ENCODE measurements at places on chromosomes 6 and 20. TPM values are rescaled to one million over a fixed set of nuclear protein-coding genes. Genes with fewer than 3 reads are reported as not detected.

- H3K4me3 ChIP-seq = no peak overlapping the region
- H3K27me3 ChIP-seq = peaks cover 6% of the 10 kb centered on the region
- no peaks in the 10 kb centered on the region for H3K4me1 ChIP-seq
- no peak for DNase-seq
- H3K27ac ChIP-seq = no peak overlapping the region
- H3K36me3 ChIP-seq = no peaks in the 10 kb centered on the region
These were observed 8.8 kb upstream of the THBD start for GRCh38 chr20:23058240-23058639.

Gene ADTRP
- 7.2 TPM for polyA plus RNA-seq

Gene AGER
- polyA plus RNA-seq = 0.25 TPM

Gene EPB41L1
- polyA plus RNA-seq = not detected

DNA sequence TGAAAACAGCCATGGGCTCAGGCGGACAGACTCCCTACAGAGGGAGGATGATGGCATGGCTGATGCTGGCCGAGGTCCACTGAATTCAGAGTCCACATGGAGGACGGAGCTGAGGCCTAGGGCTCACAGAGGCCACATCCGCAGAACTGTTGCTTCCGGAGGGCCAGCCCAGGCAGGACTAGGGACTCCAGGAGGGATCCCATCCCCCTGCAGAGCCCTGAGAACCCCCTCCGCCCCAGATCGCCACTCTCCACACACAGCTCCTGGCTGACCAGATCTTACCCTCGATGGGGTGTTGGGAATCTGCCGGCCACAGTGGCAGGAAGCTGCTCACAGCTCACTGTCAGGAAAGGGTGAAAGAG is 399.2 kb downstream of the TAF4 start:
- H3K27me3 ChIP-seq = peaks cover 4% of the 10 kb centered on the region
- no peaks in the 10 kb centered on the region for H3K36me3 ChIP-seq
- no peaks in the 10 kb centered on the region for H3K4me1 ChIP-seq
- H3K27ac ChIP-seq = no peak overlapping the region
- DNase-seq = no peak

- no peak overlapping the region for H3K27ac ChIP-seq
- H3K27me3 ChIP-seq = no peaks in the 10 kb centered on the region
- H3K4me1 ChIP-seq = peaks cover 3% of the 10 kb centered on the region
- DNase-seq = no peak
- H3K4me3 ChIP-seq = no peak overlapping the region
These were observed 20.3 kb upstream of the RNASET2 start for GRCh38 chr6:166976636-166977035.

- H3K27me3 ChIP-seq = peaks cover 3% of the 10 kb centered on the region
- H3K4me3 ChIP-seq = no peak overlapping the region
- no peak overlapping the region for H3K27ac ChIP-seq
- H3K4me1 ChIP-seq = no peaks in the 10 kb centered on the region
- H3K36me3 ChIP-seq = no peaks in the 10 kb centered on the region
These were observed 63.3 kb upstream of the ZNF133 start for GRCh38 chr20:18224968-18225568.

GRCh38 chr20:13232999-13233398 is 11.9 kb downstream of the ISM1 start:
- H3K27ac ChIP-seq = no peak overlapping the region
- no peak overlapping the region for H3K4me3 ChIP-seq
- H3K4me1 ChIP-seq = peaks cover 25% of the 10 kb centered on the region
- H3K27me3 ChIP-seq = no peaks in the 10 kb centered on the region
- DNase-seq = no peak

DNA sequence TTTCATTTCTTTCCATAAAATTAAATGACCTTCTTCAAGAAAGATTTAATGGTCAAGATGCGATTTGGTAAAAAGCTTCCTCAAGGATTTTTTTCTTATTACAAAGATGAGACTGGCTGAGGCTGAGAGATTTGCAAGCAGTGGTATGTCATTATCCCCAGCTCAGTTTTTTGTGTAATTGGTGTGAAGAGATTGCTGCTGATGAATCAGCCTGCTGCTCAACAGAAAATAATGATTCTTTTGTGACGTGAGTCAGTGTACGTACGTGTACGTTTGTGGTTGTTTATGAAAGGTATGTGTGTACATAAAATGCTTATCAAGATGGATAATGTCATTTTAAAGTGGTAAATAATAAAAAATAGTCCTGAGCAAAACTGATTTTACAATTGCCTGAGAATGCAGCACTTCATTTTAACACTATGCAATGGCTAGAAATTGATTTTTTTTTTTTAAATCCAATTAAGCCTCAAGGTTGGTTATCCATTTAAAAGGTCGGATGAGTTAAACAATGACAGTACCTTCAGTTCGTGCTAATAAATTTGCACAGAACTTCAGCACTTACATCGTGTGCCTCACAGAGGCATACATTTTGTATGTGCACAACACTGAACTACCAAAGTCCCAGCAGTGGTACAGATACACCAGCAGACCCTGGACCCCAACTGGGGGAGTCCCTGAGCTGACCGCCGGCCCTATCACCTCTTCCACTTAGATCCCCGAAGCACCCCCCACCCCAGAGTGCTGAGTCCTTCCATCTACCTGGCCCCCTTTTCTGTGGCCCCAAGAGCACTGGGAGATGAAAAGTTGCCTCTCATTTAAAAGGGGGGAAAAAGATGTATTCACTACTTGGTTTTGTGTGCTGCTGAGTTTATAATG is 9.7 kb upstream of the NPEPL1 start:
- H3K27me3 ChIP-seq = no peaks in the 10 kb centered on the region
- H3K36me3 ChIP-seq = peaks cover 9% of the 10 kb centered on the region
- H3K27ac ChIP-seq = no peak overlapping the region
- H3K4me3 ChIP-seq = no peak overlapping the region
- DNase-seq = no peak
- H3K4me1 ChIP-seq = no peaks in the 10 kb centered on the region

GRCh38 chr6:47890326-47890875 is 108.6 kb downstream of the OPN5 start:
- no peak for DNase-seq
- peaks cover 2% of the 10 kb centered on the region for H3K27me3 ChIP-seq
- H3K27ac ChIP-seq = no peak overlapping the region
- H3K4me3 ChIP-seq = no peak overlapping the region
- H3K36me3 ChIP-seq = peaks cover 1% of the 10 kb centered on the region
- H3K4me1 ChIP-seq = no peaks in the 10 kb centered on the region

Gene HACE1
- polyA plus RNA-seq = 4.5 TPM

- H3K4me3 ChIP-seq = peak overlapping the region; percentile 54
- no peaks in the 10 kb centered on the region for H3K36me3 ChIP-seq
These were observed 779 bp upstream of the KCNG1 start for GRCh38 chr20:51023617-51024155.

Gene ADGRG6
- polyA plus RNA-seq = 0.73 TPM

GRCh38 chr6:116217069-116217468 is 36.8 kb downstream of the TSPYL4 start:
- no peak overlapping the region for H3K4me3 ChIP-seq
- H3K36me3 ChIP-seq = no peaks in the 10 kb centered on the region
- peak overlapping the region; percentile 61 for H3K27ac ChIP-seq
- no peaks in the 10 kb centered on the region for H3K27me3 ChIP-seq
- H3K4me1 ChIP-seq = no peaks in the 10 kb centered on the region

DNA sequence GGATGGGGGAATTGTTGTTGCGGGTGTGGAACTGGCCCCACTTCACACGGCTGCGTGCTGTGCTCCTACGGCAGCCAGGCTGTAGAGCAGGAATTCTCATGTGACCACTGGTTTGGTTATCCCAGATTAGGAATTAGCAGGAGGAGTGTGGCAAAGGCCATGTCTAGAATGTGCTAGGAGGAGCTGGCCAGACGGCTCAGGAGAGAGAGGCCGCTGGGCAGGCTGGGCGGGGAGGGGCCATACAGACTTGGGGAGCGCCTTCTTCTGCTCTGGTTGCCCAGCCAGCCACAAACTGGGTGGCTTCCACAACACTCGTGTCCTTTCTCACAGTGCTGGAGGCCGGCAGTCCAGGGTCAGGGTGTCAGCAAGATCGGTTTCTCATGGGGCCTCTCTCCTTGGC is 245.0 kb upstream of the QKI start:
- H3K4me1 ChIP-seq = peaks cover 3% of the 10 kb centered on the region
- H3K36me3 ChIP-seq = no peaks in the 10 kb centered on the region
- DNase-seq = no peak
- H3K4me3 ChIP-seq = no peak overlapping the region

DNA sequence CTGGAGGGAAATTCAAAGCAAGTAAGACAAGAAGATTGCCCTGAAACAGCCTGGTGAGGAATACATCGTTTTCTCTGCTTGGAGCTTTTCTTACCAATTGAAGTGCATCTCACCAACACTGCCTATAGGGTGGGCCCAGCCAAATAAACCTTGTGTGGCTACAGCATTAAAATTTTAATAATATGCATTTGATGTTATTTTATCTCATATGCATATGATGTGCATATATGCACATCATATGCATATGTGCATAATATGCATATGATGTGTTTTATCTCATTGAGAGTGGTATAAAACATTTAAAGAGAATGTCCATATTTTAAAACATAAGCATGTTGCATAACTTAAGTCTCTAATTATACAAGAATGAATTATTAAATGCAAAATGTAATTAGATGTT is 328.6 kb upstream of the ARID1B start:
- no peaks in the 10 kb centered on the region for H3K4me1 ChIP-seq
- DNase-seq = no peak
- H3K27me3 ChIP-seq = peaks cover 2% of the 10 kb centered on the region
- H3K27ac ChIP-seq = no peak overlapping the region
- H3K36me3 ChIP-seq = no peaks in the 10 kb centered on the region

- no peak overlapping the region for H3K27ac ChIP-seq
- H3K27me3 ChIP-seq = peaks cover 24% of the 10 kb centered on the region
- no peak overlapping the region for H3K4me3 ChIP-seq
- no peaks in the 10 kb centered on the region for H3K36me3 ChIP-seq
- no peak for DNase-seq
- no peaks in the 10 kb centered on the region for H3K4me1 ChIP-seq
These were observed 11.8 kb upstream of the BFSP1 start for GRCh38 chr20:17542993-17543412.

- no peaks in the 10 kb centered on the region for H3K4me1 ChIP-seq
- no peaks in the 10 kb centered on the region for H3K27me3 ChIP-seq
These were observed 715.2 kb upstream of the MANEA start for GRCh38 chr6:94862112-94862511.

- no peaks in the 10 kb centered on the region for H3K4me1 ChIP-seq
- H3K27ac ChIP-seq = no peak overlapping the region
- no peaks in the 10 kb centered on the region for H3K36me3 ChIP-seq
- no peak for DNase-seq
- H3K27me3 ChIP-seq = peaks cover 1% of the 10 kb centered on the region
These were observed 21.1 kb downstream of the BAG2 start for GRCh38 chr6:57193177-57193576.

GRCh38 chr20:42740226-42740870 is 449.4 kb downstream of the PTPRT start:
- no peak overlapping the region for H3K27ac ChIP-seq
- no peaks in the 10 kb centered on the region for H3K36me3 ChIP-seq
- H3K4me1 ChIP-seq = no peaks in the 10 kb centered on the region
- H3K27me3 ChIP-seq = no peaks in the 10 kb centered on the region

Gene PPP1R3G
- not detected for polyA plus RNA-seq

Gene AKIRIN2
- polyA plus RNA-seq = 20.2 TPM

GRCh38 chr20:15710636-15711035 is 862.6 kb downstream of the KIF16B start:
- no peak for DNase-seq
- H3K4me1 ChIP-seq = no peaks in the 10 kb centered on the region
- H3K4me3 ChIP-seq = no peak overlapping the region

Gene C20orf202
- not detected for polyA plus RNA-seq

DNA sequence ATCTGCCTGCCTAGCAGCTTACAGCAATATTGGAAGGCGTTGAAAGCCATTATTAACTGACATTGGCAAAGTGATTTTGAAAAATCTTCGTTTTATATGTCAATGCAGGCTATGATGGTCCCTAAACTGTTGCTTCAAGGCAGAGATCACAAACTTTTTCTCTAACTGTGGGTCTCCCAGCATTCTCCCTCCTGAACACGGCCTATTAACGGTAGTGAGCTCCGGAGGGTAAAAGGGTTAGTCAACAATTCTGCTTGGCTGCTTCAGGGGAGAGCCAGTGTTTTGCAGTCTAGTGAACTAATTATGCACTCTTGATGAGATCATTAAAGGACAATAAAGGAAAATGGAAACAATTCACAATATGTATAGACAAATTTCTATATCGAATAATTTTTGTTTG is 261.8 kb upstream of the QKI start:
- H3K36me3 ChIP-seq = no peaks in the 10 kb centered on the region
- no peaks in the 10 kb centered on the region for H3K4me1 ChIP-seq
- H3K27me3 ChIP-seq = peaks cover 5% of the 10 kb centered on the region
- no peak overlapping the region for H3K27ac ChIP-seq

DNA sequence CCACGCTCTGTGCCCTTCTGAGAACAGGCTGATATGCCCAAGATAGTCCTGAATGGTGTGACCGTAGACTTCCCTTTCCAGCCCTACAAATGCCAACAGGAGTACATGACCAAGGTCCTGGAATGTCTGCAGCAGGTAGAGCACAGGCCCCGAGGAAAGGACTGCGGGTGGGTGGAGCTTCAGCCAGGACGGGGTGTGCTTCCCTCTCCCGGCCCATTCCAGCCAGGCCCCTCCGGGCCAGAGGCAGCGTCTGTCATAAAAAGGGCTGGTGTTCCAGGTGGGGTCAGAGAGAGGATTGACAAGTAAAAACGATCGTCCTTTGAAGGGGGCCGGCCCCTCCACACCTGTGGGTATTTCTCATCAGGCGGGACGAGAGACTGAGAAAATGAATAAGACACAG is 1.3 kb downstream of the RTEL1 start:
- no peaks in the 10 kb centered on the region for H3K27me3 ChIP-seq
- H3K27ac ChIP-seq = no peak overlapping the region
- no peaks in the 10 kb centered on the region for H3K36me3 ChIP-seq
- no peak for DNase-seq

Gene SLC17A1
- not detected for polyA plus RNA-seq

DNA sequence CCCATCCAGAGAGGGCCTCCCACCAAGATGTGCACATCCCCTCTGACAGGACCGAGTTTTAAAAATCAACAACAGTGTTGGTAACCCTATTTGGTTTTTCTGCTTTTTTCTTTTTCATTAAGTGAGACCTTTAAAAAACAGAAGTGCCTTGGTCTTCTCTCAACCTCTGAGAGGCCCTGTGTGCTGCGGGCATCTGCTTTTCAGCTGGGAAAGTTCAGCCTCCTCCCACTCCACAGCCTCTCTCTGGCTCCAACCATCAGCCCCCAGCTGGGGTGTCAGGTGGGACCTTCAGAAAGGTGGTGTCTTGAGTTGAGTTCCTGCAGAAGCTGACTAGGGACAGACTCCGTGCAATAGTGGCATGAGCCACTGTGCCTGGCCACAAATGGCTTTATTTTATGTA is 64.6 kb upstream of the ZMYND8 start:
- peaks cover 26% of the 10 kb centered on the region for H3K4me1 ChIP-seq
- H3K27me3 ChIP-seq = no peaks in the 10 kb centered on the region
- no peak overlapping the region for H3K27ac ChIP-seq
- H3K36me3 ChIP-seq = no peaks in the 10 kb centered on the region
- H3K4me3 ChIP-seq = no peak overlapping the region
- DNase-seq = no peak

Gene BPI
- polyA plus RNA-seq = not detected

GRCh38 chr6:105305521-105305920 is 97.4 kb downstream of the PREP start:
- no peak overlapping the region for H3K27ac ChIP-seq
- H3K36me3 ChIP-seq = peaks cover 26% of the 10 kb centered on the region
- H3K4me3 ChIP-seq = no peak overlapping the region
- no peaks in the 10 kb centered on the region for H3K4me1 ChIP-seq
- no peaks in the 10 kb centered on the region for H3K27me3 ChIP-seq

GRCh38 chr20:52311209-52311794 is 119.7 kb upstream of the ZFP64 start:
- no peak overlapping the region for H3K27ac ChIP-seq
- DNase-seq = no peak
- H3K27me3 ChIP-seq = no peaks in the 10 kb centered on the region
- H3K36me3 ChIP-seq = peaks cover 1% of the 10 kb centered on the region

Gene DLK2
- 0.22 TPM for polyA plus RNA-seq

Gene CTSA
- 79.5 TPM for polyA plus RNA-seq
